ENCODE measurements at places on chromosomes 6 and 20.
A peak's percentile ranks its signal among the peaks of the same experiment; 100 is the strongest.

DNA sequence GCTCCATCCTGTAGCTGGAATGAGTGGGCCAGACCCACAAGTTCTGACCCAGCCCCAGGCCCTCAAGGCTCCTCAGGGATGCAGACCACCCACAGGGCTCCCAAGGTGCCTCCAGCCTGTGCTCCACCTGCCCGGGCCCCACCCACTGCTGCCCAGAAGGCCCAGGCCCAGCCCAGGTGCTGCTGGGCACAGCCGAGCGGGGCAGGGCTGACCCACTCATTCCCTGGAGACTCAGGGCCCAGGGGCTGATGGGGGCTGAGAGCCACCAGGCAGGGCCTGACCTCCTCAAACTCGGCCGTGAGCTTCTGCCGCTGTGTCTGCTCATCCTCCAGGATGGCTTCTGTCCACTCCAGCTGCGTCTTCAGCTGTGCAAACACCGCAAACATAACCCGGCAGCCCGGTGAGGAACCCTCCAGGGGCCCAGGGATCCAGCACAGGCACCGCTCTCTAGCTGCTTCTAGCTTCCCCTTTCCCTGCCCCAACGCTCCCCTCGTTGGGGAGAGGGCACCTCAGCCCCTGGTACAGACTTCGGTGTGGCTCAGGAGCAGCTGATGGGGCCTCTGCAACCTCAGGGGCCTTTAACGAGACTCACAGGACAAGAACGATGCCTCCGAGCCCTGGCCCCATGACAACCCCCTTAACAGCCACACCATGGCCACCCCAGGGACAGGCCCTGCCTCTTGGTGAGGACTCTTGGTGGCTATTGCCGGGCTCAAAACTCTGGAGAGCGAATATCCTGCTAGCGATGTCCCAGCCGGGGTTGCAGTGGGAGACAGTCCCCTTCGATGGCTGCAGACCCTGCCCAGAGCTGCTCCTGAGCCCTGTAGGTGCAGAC, 46.0 kb downstream of the DSTN start:
- peak; percentile 13 for DNase-seq

DNA sequence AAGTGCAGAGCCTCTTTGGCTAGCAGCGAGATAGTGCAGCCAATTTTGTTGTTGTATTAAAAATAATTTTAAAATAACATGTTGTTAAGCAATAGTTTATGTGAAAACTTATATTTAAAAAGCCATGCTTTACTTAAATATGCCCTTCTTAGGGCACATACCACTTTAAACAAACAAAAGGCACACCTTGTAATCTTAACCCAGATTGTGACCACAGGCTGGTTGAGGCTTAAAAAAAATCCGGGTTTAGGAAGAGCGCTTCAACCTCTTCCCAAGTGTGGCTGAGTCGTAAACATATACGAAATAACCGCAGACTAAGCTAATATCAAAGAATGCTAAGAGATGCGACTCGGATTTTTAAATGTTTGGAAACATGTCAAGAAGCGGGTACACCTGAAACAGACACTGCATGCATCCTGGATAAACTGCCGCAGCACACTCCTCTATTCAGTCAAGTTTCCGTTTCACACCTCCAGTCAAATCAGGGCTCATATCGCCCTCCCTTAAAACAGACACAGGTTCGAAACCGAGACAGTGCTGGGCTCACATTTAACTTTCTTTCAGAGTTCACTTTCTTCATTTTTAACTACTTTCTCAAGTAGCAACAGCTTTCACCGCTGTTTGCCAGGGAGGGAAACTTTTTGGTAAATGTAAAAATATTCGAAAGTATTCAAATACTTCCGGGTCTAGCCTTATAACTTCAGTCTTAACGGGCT, 1.5 kb downstream of the DEK start:
- DNase-seq = no peak

GRCh38 chr20:63133481-63134091, 82.3 kb downstream of the YTHDF1 start:
- no peak for DNase-seq

DNA sequence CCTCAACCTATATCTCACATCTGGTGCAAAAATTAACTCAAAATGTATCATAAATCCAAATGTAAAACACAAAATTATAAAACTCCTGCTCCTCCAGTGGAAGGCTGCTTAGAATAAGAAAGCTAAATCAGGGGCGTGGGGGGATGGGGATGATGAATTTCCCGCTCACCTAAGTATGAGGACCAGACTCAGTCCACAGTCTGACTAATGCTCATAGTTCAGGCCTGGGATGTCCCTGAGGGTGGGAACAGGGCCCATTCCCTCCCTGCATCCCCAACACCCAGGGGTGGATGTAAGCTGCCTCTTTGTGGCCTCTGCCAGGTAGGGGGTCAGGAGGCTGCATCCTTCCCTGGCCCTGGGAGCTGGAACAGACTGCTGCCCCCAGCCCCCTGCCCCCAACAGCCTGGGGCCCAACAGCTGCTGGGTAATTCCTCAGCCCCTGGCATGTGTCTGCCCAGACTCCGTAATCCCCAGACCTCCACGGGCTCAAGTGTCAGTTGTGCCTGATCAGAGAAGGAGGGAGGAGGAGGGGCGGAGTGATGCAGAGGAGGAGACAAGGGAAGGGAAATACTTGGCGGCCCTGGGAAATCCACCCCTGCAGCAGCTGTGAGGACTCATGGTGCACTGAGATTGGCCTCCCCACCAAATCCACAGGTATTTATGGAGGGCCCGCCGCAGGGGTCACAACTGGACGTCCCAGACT, 224.5 kb downstream of the PREX1 start:
- DNase-seq = no peak

GRCh38 chr6:96089173-96089572, 73.4 kb downstream of the FUT9 start:
- DNase-seq = no peak

DNA sequence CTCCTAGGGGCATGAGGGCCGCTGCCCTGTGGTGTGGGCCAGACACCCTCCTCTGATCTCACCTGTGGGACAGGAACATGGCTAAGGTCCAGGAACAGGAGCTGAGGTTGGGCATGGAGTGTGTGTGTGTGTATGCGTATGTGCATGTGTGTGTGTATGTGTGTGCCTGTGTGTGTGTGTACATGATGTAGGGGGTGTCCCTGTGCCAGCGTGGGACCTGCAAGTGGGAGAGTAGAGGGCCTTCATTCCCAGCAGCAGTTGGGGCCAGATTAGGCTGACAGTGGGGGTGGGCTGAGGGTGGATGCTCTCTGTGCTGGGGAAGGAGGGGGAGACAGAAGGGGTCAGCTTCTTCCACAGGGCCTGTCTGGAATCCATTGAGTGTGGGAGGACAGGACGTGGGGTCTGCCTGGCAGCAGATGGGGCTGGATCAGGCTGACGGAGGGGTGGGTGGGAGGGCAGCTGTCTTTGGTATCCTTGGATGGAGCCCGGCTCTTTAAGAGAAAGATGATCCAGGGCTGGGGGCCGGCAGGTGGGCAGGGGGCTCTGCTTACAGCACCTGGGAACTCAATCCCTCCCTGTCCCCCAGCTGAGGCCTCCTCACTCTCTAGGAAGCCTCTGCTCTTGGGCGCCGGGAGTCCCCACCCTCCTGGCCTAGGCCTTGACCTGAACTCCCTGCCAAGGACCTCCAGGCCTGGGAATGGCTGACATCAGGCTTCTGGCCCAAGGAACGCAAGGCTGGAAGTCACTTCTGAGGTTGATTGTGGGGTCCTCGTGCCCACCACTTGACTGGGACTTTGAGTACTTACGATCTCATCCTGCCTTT, 44.0 kb downstream of the SPDEF start:
- DNase-seq = no peak

- DNase-seq = no peak
These were observed 648.7 kb downstream of the KIF16B start for GRCh38 chr20:15924556-15924955.

DNA sequence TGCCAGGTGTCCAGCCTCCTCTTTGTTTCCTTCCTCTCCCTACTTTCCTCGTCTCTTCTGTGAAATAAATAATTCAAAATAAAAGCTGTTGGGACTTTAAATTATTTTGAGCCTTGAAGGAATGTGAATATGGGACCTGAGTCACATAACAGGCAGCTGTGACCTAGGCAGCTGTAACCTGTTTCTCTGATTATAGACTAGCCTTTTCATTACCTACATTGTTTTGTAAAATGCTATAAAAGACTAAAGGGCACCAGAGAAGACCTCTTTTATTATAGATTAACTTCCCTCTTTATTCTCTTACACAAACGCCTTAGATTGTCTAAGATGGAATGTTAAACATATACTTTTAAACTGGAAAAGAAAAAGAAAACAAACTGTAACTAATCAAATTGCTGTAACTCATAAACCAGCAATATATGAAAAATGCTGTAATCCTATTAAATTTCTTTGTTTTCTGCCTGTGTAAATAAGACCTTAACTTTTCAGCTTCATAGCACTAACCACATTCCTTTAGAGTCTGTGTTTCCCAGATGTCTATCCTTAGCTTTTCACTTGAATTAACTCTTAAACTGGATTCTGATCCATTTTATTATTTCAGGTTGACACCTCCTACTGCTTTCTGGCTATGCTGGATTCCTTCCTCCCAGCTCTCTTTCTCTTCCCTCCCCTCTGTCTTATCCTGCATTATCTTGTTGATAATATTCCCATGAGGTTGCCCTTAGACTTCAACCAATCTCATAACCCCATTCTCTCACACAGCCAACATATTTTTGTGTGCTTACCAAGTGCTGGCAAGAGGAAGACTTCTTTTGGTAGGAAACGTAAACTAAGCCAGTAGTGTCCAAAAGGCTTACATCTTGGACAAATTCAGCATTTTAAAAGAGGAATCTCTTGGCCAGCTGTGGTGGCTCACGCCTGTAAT, 69.2 kb downstream of the TPD52L1 start:
- no peak for DNase-seq

Data from head of caudate nucleus (tissue), 42 donors.